ENCODE measurements at places on chromosomes 6 and 20.

DNA sequence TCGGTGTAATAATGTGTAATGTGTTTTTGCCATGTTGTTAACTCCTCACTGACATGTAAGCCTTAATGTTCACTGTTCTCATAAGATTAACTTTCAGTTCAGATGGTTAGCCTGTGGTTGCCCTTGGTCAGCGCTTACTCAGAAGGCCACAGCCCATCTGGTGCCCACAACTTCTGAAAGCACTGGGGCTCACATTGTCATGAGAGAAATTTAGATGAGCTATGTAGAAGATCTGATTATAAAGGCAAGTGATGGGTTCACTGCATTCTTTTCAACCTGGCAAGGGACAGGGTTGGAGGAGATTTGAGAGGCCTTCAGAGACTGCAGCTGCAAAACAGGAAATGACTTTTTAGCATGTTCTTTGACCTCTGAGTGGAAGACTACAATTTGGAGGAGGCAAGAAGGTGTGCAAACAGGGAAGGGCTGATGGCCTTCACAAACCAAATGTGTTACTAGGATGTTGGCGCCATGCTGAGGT, 242.3 kb upstream of the SUPT3H start:
- no peak for DNase-seq

GRCh38 chr6:25548451-25548850, 103.6 kb upstream of the SCGN start:
- no peak for DNase-seq

DNA sequence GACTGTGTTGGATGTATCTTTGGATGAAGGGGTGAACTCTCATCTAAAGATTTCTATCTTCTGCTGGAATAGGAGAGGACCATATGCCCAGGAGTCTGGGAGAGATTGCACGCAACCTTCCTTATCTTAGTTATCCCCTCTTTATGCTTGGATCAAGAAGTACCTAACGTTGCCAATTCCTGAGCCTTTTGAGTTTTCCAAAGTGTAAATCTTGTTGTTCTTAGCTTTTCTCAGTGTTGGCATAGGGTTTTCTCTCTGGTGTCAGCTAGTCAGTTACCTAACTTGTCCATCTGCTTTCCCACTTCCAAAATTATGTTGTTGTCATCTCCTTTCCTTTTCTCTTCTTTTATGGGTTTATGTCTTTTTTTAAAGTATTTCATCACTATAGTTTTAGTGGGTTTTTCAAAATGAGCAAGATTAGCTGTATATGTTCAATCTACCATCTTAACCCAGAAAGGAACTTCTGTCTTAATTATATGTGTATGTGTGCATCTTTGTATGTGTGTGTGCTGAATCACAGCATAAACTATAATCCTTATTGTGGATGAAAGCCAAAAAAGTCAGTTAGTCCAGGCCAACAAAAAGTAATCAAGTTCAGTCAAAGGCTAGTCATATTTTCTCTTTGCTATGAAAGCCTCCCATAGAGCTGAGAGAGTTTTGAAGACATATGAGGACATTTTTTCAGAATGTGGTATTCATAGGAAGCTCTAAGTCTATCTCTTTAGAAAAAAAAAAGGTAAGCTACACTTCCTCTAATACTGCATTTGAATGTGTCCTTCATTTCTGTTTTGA, 72.1 kb downstream of the KHDC1L start:
- DNase-seq: no peak

GRCh38 chr6:7515363-7515762, 26.1 kb upstream of the DSP start:
- DNase-seq: no peak

DNA sequence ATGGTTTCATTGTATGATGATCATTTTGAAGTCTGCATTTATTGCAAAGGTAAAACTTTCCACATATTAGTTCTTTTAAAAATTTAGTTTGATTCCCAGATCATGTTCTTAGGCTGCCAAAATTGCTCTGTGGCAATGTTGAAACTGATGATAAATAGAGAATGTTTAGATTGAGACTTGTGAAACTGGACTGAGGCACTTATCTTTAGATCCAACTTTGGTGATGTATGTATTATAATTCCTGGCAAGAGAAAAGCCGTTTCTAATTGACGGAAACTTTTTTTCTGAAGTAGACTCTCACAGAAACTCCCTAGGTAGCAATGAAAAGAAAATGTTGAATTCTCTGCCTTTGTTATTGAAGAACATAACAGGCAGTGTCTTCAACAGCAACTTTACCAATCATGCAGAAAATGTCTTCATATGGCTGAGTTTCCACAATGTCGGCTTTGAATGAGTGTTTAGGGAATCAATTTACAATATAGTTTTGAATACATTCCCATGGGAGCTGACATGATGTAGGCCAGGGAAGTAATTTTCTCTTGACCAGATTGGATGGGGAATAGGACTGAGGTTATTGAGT, 456.2 kb downstream of the CD109 start:
- no peak for DNase-seq

- no peak for DNase-seq
These were observed 93.6 kb downstream of the ARMC2 start for GRCh38 chr6:108941859-108942258.

- no peak for DNase-seq
These were observed 29.1 kb downstream of the OPN5 start for GRCh38 chr6:47810885-47811284.
